Pancreas (tissue), 10 donors: ENCODE measurements at places on chromosomes 6 and 20.

GRCh38 chr6:71298459-71298858 is 9.8 kb downstream of the OGFRL1 start:
- no peak for DNase-seq

DNA sequence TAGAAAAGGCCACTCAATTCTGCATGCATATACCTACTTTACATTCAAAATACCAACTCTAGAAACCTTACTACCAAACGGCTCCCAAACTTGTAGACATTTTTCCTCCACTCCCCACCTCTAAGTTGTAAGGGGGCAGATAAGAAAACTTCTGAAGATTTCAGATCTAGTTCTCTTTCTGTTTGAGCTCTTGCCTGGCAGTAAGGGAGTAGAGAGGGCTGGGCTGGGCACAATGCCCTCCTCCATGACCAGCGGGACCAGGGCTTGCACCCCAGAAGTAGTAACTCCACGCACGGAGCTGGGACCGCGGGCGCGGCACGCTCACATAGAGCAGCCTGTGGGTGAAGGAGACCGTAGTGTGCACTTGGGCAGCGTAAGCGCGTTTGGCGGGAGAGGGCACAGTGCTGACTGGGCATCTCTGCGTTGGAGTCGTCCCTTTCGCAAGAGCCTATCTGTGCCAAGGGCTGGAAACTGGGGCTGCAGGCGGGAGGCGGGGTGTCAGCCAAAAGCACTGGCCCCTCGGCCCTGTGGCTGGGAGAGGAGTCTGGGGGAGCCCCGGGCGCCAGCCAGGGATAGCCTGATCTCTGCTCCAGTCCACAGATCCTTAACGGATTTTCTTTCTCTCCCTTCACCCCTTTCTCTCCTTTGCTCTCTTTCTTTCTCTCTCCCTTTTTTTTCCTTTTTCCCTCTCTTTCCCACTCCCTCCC is 32.4 kb downstream of the PHACTR1 start:
- DNase-seq = no peak

DNA sequence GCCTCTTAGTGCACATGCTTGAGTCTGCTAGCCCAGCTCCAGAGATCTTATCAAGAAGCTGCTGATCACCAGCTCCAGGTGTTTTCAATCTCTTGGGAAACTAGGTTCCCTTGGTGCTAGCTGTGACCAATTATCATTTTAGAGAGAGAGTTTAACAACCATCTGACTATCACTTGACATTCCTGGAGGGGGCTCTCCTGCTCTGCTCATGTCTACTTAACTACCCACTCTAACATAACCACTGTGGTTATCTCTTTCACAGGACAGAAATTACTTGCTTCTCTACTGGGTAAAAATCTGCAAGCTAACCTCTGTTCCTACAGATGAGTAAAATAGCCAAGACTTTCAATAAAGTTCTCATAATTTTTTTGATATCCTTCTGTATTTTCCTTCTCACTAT is 823.4 kb upstream of the GJE1 start:
- DNase-seq = no peak

- DNase-seq = no peak
Observed at GRCh38 chr6:89434150-89434499, 1.2 kb downstream of the ANKRD6 start.

DNA sequence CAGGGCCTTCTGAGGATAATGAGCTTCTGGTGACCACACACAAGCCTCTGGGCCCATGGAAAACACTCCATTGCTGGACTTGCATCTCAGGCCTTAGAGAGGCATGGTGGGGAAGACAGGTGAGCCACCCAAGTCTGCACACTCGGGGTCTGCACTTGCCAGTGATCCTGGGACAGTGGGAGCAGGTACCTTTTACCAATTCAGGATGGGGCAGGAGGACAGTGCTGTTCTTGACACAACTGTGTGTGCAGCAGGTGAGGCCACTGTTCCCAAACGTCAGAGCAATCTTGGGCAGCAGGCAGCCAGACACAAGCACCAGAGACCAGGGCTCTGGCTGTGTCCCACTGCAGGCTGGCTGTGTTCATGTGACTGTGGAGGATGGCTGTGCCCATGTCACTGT is 221.3 kb downstream of the ERMARD start:
- peak; percentile 27 for DNase-seq

GRCh38 chr6:34791701-34792604 is at the start of gene BLTP3A:
TSS of gene BLTP3A (plus strand) at chr6:34792083. CDS start at chr6:34792251, 168 bp downstream.
- DNase-seq = peak; percentile 74

GRCh38 chr20:33233129-33233774 is 2.5 kb upstream of the BPIFA1 start:
- no peak for DNase-seq

- DNase-seq = no peak
Observed at GRCh38 chr6:43846556-43846955, 76.5 kb downstream of the VEGFA start.

DNA sequence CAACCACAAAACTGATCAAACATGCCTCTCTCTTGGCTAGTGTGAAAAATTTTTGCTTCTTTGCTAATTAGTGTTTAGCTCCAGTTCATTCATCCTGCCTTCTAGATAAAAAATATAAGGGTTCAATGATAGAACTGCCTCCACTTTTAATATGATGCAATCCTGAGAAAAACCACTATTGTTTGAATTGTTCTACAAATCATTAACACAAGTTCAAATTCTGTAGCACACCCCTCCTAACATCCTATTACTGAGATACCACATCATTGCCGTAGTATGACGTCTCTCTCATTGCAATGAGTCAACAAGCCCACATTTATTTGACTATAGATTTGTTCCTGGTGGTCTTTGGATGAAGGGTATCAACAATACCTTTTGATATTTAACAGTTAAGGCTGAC is 365.8 kb upstream of the OPRM1 start:
- DNase-seq = no peak

DNA sequence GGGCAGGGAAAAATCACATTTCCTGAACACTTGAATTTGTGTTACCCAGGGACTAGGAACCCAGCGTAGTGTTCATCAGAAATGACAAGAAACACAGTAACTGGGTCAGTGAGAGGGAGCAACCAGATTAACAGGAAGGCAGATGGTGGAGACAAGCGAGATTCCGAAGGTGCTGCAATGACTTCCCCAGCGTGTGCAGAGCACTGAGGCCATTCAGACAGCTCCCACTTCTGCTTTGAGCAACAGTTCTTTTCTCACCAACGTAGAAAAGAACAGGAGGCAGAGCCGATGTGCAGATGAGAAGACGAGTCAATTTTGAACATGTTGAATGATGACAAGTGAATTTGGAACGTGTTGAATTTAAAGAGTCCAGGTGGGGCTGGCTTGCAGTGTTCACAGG is 63.1 kb upstream of the IFNGR1 start:
- DNase-seq = no peak

DNA sequence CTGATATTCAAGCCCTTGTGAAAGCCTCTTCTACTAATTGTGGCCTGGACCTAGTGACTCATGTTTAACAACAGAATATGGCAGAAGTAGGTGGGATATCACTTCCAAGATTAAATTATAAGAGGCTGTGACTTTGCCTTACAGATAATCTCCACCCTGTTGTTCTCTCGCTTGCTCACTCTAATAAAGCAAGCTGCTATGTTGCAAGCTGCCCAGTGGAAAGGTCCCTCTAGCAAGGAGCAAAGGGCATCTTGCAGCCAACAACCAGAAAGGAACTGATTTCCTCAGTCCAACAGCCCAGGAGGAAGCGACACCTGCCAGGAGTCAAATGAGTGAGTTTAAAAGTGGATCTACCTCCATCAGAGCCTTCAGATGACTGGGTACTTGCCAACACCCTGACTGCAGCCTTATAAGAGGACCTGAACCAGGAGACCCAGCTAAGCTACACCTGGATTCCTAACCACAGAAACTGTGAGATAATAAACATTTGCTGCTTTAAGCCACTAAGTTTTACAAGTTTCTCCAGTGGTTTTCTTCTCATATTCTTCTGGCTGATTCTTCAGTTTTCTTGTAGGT is 112.6 kb downstream of the FRK start:
- no peak for DNase-seq
